Stomach (tissue), 19 donors: ENCODE measurements at places on chromosomes 2 and 18.

DNA sequence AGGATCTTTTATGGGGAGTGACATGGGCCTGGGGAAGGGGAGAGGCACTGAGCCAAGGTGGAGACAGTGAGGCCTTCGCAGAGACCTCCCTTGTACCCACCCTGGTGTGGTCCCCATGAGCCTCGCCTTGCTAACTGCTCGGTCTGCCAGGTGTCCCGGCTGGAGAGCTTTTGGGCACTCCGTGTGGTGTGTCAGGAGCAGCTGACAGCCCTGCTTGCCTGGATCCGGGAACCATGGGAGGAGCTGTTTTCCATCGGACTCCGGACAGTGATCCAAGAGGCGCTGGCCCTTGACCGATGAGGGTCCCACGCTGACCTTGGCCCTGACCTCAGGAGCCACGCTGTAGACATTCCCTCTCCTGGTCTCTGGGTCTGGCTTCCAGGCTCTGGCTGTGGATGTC, 11.5 kb upstream of the SLC4A3 start:
- no peaks in the 10 kb centered on the region for H3K27me3 ChIP-seq
- H3K4me3 ChIP-seq, result no peak overlapping the region
- H3K27ac ChIP-seq, result no peak overlapping the region
- peaks cover 52% of the 10 kb centered on the region for H3K36me3 ChIP-seq

- H3K4me1 ChIP-seq, result no peaks in the 10 kb centered on the region
- no peak for DNase-seq
- H3K36me3 ChIP-seq, result no peaks in the 10 kb centered on the region
- H3K27me3 ChIP-seq, result no peaks in the 10 kb centered on the region
Measured at GRCh38 chr2:50607721-50608120, 424.2 kb downstream of the NRXN1 start.

DNA sequence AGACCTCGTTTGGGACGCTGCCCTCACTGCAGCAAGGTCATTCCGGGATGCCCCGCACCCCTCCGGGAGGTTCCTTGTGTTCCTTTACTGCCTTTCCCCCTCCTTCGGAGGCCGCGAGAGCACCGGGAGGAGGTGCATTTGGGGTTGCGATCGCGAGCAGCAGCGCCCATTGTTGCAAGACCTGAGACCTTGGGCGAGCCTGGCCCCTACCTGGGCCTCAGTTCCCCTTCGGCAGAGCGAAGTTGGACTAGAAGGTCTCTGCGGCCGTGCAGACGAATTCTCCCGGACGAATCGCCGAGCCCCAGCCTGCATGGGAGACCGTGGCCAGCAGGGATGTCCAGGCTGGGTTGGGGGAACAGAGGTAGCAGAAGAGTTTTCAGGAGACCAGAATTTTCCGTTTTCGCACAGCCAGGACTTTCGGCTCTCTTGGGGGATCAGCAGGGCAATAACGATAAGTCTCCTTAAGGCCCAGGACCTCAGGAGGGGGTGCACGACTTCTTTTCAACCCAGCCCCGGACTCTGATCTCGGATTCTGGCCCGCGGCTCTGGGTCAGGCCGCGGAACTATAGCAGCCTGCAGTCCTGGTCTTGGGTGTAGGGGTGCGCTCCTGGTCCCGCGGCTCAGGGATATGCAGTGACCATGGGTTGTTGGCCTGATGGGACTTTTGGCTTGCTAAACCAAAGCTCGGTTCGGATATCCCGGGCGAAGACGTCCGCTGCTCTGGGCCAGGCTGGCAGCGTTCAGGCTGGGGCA, 2.8 kb downstream of the GDF7 start:
- no peak overlapping the region for H3K4me3 ChIP-seq
- H3K27ac ChIP-seq, result no peak overlapping the region
- H3K4me1 ChIP-seq, result peaks cover 35% of the 10 kb centered on the region
- H3K27me3 ChIP-seq, result peaks cover 37% of the 10 kb centered on the region

DNA sequence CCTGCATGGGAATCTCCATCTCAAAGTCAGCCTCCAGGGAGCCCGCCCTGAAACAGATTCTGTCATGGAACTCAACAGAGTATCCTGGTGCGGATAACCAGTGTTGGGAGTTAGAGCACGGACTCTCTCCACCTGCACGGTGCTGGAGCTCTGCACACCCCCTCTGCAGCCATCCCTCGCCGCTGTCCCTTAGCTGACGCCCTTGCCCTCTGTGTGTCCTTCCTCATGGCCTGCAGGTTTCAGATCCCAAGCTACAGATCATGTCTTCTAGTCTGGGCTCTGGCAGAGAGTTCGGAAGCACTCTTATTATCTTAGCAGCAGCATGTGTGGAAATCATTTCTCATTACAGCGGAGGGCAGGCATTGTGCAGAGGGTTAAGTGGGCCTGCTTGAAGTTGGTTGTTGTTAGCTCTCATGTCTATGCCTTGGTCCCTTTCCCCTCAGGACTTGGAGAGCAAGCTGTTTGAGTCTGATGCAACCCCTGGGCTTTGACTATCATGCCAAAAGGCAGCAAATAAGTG, 26.0 kb downstream of the TMEM127 start:
- H3K4me3 ChIP-seq, result no peak overlapping the region
- no peak overlapping the region for H3K27ac ChIP-seq
- H3K27me3 ChIP-seq, result no peaks in the 10 kb centered on the region
- peaks cover 19% of the 10 kb centered on the region for H3K36me3 ChIP-seq

DNA sequence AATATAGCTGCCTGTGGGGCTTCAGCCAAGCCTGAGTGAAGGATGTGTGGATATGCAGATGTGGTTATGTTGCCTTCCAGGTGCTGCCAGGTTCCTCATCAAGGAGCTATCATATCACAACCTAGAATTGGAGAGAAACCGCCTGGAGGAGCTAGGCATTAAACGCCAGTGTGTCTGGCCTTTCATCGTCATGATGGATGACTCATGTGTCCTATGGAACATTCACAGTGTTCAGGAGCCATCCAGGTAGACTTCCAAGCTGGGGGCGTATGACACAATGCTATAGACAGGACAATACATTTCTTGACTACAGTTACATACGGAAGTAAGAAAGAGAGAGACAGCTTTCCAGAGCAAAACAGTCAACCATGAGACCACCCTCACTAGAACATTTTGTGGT, 86.8 kb downstream of the ESCO1 start:
- H3K27ac ChIP-seq, result no peak overlapping the region
- peaks cover 32% of the 10 kb centered on the region for H3K36me3 ChIP-seq
- DNase-seq, result no peak
- H3K4me1 ChIP-seq, result no peaks in the 10 kb centered on the region
- no peak overlapping the region for H3K4me3 ChIP-seq

DNA sequence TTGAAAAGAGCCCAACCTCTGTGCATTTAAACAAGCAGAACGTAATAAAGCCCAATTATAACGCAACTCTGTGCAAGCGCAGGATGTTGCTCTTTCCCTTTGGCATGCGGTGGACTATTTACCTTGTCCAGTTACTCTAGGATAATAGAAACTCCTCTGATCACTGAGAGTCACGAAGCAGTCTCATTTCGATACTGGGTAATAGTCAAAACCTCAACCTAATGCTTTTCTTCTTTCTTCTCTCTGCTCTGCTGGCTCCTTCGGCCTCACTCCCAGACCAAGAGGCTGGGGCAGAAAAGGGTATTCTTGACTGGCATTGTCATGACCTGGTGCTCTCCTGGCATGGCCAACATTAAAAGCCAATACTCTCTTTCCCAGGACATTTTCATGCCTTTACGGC, 89.7 kb upstream of the GCFC2 start:
- H3K4me3 ChIP-seq, result no peak overlapping the region
- H3K4me1 ChIP-seq, result no peaks in the 10 kb centered on the region
- H3K27ac ChIP-seq, result no peak overlapping the region

GRCh38 chr18:76554547-76555222, 59.6 kb upstream of the ZNF516 start:
- H3K4me3 ChIP-seq, result no peak overlapping the region
- H3K27me3 ChIP-seq, result no peaks in the 10 kb centered on the region
- H3K36me3 ChIP-seq, result no peaks in the 10 kb centered on the region
- H3K4me1 ChIP-seq, result no peaks in the 10 kb centered on the region
- peak overlapping the region; percentile 43 for H3K27ac ChIP-seq

- no peak overlapping the region for H3K27ac ChIP-seq
- H3K4me1 ChIP-seq, result no peaks in the 10 kb centered on the region
- no peak for DNase-seq
- no peaks in the 10 kb centered on the region for H3K27me3 ChIP-seq
Measured at GRCh38 chr2:4898706-4899105, 793.5 kb upstream of the SOX11 start.

GRCh38 chr2:66000901-66001300, 434.0 kb upstream of the MEIS1 start:
- no peaks in the 10 kb centered on the region for H3K27me3 ChIP-seq
- no peaks in the 10 kb centered on the region for H3K4me1 ChIP-seq
- H3K4me3 ChIP-seq, result no peak overlapping the region
- DNase-seq, result no peak
- H3K36me3 ChIP-seq, result no peaks in the 10 kb centered on the region
